Left ventricle myocardium superior (tissue), 1 donor: ENCODE measurements at places on chromosomes 2 and 18. TPM values are rescaled to one million over a fixed set of nuclear protein-coding genes. Genes with fewer than 3 reads are reported as not detected.

The UBE2E3 gene
- 57.5 TPM for total RNA-seq

The PAIP2B gene
- 78.1 TPM for total RNA-seq

The RFX8 gene
- not detected for total RNA-seq

The ELOA2 gene
- not detected for total RNA-seq

The VWA3B gene
- total RNA-seq = not detected

The ICOS gene
- total RNA-seq = not detected

The AQP4 gene
- 20.0 TPM for total RNA-seq

The ASPRV1 gene
- 0.84 TPM for total RNA-seq

The SERPINB10 gene
- total RNA-seq = not detected

The ARHGAP15 gene
- total RNA-seq = 4.2 TPM

The ANTXR1 gene
- total RNA-seq = 28.9 TPM

The SOCS6 gene
- total RNA-seq = 23.2 TPM

The DGUOK gene
- total RNA-seq = 18.1 TPM
